HS-27A (cell line): ENCODE measurements at places on chromosomes 3 and 15.

DNA sequence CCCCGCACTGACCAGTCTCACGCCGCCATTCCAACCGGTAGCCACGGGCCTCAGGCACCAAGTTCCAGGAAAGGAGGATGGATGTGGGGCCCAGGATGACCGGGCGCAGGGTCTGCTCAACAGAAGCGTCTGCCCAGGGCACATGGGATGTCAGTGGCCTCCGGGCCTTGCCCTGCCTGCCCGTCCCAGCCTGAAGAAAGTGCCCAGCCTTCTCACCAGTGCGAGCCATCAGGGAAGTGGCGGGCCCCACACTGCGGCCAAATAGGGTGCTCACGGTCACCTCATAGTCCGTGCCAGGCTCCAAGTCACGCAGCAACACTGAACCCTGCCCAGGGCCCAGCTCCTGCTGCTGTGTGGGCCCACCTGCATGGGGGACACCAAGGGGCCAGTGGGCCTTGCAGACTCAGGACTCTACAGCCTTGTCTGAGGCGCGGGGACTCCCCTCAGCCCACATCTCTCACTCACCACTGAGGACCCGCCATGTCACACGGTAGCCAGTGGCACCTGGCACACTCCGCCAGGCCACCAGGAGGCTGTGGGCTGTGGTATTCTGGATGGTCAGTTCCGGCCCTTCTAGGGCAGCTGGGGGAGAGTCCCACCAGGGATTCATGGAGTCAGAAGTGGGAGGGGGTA is 3.1 kb downstream of the COL7A1 start:
- no peak for DNase-seq

DNA sequence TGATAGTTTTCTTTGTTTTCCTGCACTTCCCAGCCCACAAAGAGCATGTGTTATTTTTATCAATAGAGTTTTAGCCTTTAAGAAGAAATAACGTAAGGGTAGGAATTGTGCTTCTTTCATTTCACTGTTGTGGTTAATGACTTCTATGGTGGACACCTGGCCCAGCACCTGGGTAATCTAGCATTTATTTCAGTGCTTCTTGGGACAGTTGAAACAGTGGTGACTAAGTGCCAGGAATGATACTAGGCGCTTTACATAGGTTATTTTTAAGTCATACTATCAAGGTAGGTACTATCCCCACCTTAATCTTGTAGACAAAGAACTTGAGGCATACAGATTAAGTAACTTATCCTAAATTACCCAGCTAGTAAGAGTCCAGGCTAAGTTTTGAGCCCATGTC is 243.8 kb downstream of the SOX2 start:
- DNase-seq = no peak

DNA sequence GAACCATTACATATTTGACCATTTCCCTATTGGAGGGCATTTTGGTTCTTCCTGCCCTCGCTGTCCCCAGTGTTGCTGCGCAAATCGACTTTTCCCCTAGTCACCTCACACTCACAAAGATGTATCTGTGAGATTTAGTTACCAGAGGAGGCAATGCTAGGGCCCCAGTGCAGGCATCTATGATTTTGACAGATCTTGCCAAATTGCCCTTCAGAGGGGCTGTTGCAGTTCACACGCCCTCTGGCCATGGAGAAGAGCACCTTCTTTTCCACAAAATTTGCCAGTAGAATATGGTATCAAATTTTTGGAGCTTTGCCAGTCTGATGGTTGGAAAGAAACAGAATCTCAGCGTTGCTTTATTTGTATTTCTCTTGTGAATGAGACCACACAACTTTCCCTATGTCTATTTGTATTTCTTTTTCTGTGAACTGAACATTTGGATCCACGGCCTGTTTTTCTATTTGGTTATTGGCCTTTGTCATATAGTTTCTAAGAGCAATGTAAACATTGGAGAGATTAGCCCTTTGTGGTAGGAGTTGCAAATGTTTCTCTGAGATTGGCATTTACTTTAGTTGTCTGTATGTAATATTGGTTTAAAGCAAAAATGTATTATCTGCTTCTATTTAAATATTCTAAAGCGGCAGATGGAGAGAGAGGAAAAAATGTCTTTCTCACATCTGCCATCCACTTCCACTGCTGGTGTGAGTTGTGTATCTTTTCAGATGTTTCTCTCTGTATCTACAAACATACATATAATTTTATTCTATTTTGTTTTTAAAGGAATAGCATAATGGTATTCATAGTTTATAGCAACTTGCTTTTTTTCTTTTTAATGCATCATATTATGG is 66.1 kb downstream of the DNASE1L3 start:
- DNase-seq = no peak

DNA sequence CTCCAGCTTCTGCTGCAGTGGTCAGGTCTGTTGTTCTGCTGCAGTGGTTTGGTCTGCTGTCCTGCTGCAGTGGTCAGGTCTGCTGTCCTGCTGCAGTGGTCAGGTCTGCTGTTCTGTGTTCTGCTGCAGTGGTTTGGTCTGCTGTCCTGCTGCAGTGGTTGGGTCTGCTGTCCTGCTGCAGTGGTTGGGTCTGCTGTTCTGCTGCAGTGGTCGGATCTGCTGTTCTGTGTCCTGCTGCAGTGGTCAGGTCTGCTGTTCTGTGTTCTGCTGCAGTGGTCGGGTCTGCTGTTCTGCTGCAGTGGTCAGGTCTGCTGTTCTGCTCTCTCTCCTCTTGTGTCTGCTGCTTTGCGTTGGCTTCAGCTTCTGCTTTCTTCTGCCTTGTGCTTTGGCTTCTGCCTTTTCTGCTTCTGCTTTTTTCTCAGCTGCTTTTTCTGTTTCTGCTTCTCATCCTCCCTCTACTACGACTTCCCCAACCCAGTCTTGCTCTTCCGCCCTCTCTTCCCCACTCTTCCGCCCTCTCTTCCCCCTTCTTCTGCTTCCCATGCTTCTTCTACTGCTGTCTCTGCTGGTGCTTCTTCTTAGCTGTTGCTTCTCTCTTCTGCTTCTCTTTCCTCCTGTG is 50.7 kb downstream of the FAM43A start:
- DNase-seq = no peak

DNA sequence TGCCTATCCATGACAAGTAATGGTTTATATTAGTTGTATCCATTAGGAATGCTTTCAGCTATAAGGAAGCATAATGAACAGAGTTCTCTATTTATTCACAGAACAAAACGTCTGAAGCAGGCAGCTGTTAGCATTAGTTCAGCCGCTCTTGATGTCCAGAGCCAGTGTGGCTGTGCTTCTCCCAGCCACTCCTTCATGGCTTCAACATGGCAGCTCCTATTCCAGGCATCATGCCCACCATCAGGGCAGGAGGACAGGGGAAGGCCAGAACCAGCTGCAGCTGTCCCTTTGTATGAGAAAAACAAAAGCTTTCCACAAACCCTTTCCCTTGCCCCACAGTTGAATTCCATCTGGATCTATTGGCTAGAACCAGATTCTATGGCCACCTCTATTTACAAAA is 12.9 kb upstream of the SNRK start:
- DNase-seq = no peak

GRCh38 chr15:60616628-60617027 is 137.7 kb upstream of the ICE2 start:
- DNase-seq = no peak

- no peak for DNase-seq
These were observed 65.5 kb upstream of the DCBLD2 start for GRCh38 chr3:98966862-98967546.
